ENCODE measurements at places on chromosomes 1 and 21.
A peak's percentile ranks its signal among the peaks of the same experiment; 100 is the strongest.

DNA sequence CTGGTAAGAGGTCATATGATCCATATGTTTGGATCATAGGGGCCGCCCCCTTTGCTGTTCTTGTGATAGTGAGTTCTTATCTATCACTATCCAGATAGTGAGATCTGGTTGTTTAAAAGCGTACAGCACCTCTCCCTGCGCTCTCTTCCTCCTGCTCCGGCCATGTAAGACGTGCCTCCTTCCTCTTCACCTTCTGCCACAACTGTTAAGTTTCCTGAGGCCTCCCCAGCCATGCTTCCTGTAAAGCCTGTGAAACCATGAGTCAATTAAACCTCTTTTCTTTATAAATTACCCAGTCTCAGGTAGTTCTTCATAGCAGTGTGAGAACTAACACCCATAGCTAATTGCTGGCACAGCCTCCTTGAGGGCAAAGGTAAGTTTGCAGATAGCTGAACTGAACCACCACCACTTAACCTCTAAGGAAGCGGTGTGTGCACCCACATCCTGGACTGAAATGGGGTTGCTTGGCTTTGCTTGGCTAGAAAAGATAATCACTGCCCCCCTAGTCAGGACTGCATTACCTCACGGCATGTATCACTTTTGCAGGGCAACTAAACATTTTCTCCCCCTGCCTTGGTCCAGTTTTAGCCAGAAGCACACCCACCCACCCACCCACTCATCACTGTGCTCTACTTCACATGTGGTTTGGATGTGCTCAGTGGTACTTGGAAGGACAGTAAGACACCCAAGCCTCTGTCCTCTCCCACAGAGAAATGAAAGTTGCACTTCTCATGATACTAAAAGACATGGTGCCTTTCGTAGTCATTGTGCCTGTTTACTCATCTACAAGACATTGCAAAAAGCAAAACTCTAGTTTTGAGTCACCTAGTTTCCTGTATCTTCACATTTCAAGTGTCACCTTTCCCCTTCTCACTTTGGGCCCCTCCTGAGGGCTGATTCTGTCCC is 23.1 kb upstream of the PTAFR start:
- DNase-seq, result no peak

GRCh38 chr1:65994223-65994622 is 201.5 kb downstream of the PDE4B start:
- no peak for DNase-seq

DNA sequence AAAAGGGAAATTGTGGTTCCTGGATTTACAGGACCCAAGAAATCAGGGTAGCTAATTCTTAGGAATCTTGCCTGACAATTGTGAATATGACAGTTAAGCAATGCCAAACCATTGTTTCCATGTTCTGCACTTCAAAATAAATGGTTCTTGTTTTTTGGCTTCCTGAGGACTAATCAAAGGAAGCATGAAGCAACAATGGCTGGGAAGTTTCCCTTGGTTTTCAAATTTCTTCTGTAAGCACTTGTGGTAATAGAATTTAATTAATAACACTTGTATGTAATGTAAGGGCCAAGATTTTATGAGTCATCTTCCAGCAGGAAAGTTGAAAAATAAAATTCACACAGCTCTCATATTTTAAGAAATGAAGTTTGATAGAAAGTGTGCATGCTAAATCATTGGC is 31.7 kb downstream of the JAM2 start:
- DNase-seq, result peak; percentile 2

- no peak for DNase-seq
These were observed 12.8 kb upstream of the RGS16 start for GRCh38 chr1:182617014-182617429.

DNA sequence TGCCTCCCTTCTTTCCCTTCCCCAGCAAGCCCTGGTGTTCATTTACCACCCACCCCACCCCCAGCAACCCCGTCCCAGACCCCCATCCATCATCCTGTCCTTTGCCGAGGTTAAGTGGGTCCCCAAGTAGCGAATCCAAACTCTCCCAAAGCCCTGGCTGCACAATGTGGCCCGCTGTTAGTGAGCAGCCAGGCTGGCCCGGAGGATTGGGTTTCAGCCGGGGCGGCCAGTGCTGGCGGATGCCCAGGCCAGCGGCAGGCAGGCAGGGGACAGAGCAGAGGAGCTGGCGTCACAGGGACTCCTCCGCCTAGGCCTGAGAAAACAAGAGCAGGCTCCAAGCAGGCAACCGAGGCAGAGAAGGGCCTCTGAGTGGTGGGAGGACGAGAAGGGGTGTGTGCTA is 61.4 kb downstream of the EPHB2 start:
- DNase-seq, result no peak

DNA sequence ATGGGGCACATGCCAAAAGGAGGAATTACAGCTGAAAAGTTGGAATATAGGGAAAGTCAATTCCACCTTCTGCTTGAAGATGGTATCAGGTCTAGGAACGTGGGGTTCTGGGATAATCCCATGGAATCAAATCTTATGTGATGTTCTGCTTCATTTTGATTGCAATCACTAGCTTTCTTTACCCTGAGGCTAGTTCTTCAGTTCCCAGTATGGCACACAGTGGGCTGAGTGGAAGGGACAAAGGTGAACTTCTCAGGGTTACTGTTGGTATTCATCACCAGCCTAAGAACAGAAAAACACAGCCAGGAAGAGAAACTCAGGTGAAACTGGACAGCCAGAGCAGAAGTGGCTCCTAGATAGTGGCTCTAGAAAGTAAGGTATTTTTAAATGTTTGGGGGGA is 117.8 kb downstream of the TNFSF18 start:
- no peak for DNase-seq

GRCh38 chr1:18633422-18634155 is 2.9 kb downstream of the PAX7 start:
- no peak for DNase-seq

DNA sequence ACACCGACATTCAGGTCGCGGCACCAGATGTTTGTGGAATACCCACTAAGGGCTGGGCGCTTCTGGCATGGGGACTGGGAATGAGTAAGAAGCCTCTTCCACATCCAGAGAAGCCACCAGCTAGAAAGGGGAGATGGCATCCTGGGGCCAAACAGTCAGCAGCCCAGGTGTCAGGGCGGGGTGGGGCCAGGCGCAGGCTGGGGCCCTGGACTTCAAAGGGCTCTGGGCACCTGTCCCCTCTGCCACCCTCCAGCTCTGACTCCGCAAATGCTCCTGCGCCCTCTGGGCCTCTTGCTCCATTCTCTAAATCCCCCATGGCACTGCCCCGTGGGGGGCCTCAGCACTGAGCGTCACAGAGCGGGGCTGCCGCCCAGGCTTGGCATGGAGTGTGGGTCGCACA is 70.4 kb downstream of the MEGF6 start:
- no peak for DNase-seq

- DNase-seq, result peak; percentile 18
These were observed 120.0 kb downstream of the GIPC2 start for GRCh38 chr1:78165816-78166215.

GRCh38 chr1:243917177-243917862 is 67.3 kb upstream of the AKT3 start:
- peak; percentile 94 for DNase-seq

DNA sequence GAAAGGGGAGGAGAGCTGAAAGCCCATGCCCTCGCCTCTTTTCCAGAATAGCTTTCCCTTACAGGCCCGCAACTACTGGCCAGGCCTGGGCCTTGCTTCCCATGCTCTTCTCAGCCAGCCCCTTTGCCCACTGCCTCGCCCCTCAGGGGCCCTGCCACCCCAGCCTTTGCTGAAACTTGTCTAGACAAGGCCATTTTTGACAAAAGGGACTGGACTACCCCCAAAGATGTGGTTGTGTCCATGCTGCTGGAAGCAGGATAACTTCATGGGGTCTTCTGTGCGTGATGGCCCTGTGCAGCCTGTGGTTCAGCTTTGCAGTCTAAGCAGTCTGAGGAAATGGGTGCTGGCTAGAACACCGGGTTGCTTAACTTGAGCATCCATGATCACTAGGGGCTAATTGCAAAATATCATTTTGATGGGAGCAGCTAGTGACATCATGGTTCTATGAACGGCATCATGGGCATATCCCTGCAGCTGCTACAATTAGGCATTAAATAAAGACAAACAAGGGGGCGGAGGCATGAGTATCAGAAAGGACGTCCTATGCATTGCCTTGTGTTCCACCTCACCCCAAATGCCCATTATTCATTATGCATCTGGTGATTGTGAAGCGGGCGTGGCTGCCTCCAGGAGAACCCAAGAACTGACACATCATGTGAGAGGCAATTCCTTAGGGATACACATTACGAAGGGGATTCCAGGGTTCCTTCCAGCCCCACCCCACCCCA is 36.8 kb downstream of the NTPCR start:
- DNase-seq, result no peak

GRCh38 chr1:147822292-147822691 is 61.9 kb upstream of the GJA5 start:
- DNase-seq, result peak; percentile 13

DNA sequence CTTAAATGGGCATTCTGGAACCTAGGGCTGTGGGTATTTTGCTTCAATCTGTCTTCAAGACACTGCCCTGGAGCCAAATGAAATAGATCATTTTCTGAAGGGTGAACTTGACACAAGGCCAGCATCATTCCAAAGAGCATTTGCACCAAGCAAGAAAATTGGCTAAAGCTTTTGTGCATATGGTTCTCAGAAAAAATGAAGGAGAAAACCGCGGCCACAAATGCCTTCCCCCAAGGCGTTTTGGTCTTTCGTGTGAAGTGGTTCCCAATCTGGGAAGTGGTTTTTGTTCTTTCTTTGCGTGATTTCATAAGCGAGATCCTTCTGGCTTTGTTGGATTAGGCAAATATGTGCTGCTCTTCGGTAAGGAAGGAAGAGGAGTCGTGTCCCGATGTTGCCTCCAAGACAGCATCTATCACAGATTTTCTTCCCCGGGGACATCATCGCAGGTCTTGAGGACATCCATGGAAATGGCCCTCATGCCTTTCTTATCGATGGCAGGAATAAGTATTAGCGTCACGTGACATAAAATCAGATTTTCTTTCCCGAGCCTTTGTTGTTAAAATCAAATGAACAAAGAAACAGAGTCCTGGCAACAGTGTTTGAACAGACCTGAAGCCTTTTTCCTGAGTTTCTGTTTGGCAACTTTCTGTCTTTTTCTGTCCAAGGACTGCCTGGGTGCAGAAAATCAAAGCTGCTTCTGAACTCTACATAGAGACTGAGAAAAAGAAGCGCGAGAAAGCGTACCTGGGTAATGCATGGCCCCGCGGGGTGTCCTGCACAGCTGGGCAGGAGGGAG is 31.0 kb downstream of the ATP5PO start:
- peak; percentile 75 for DNase-seq

GRCh38 chr21:44687671-44688070 is 5.7 kb upstream of the KRTAP12-1 start:
- DNase-seq, result no peak

DNA sequence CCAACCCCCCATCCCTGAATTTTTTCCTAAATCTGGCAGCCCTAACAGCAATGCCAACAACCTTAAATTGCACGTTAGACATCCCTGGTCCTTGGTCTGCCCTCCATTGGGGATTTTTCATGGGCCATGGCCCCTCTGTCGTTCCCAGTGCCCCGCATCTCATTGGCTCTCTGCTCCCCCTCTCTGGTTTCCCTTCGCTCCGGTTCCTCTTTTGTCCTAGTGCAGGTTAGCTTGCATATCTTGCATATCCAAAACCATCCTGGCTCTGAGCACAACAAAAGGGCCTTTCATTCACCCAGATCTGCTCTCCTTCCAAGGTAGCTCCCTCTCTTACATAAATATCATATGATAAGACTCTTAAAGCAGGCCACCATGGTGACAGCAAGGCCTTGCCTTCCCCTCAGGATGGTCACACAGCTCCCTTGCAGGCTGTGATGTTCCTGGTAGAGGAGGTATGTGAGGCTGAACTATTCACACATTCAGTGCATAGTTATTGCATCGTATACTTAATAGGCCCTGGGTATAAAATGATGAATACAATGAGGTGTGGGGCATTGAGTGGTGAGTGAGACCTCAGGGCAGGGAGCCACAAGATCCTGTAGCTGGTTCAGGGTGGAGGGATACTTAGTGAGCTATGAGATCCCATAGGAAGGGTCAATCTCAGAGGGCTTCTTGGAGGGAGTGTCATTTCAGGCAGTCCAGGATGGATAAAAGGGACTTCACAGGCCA is 45.2 kb downstream of the TENT5C start:
- no peak for DNase-seq

GRCh38 chr1:33137800-33138199 is 44.0 kb downstream of the TRIM62 start:
- peak; percentile 42 for DNase-seq

- no peak for DNase-seq
These were observed 8.1 kb downstream of the ARF1 start for GRCh38 chr1:228090613-228091081.

DNA sequence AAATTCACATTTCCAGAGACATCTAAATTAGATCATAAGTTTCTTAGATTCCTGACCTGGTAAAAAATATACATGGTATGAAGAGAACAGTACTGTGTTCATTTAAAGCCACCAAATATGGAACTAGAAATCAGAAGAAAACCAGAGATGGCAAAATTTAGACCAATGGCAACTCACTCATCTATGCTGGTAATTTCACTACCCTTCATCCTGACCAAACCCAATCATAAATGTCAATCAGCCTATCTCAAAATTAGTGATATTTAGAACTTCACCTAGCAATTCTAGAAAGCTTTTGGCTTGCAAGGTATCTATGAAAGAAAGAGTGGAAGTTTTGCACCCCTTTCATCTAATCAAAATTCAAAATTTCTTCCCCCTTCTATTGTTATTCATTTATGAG is 107.7 kb downstream of the NIBAN1 start:
- DNase-seq, result no peak

GRCh38 chr21:45004059-45004422 is 64.2 kb downstream of the SLX9 start:
- DNase-seq, result no peak

- peak; percentile 67 for DNase-seq
These were observed 39.6 kb downstream of the MAP10 start for GRCh38 chr1:232844791-232845190.

DNA sequence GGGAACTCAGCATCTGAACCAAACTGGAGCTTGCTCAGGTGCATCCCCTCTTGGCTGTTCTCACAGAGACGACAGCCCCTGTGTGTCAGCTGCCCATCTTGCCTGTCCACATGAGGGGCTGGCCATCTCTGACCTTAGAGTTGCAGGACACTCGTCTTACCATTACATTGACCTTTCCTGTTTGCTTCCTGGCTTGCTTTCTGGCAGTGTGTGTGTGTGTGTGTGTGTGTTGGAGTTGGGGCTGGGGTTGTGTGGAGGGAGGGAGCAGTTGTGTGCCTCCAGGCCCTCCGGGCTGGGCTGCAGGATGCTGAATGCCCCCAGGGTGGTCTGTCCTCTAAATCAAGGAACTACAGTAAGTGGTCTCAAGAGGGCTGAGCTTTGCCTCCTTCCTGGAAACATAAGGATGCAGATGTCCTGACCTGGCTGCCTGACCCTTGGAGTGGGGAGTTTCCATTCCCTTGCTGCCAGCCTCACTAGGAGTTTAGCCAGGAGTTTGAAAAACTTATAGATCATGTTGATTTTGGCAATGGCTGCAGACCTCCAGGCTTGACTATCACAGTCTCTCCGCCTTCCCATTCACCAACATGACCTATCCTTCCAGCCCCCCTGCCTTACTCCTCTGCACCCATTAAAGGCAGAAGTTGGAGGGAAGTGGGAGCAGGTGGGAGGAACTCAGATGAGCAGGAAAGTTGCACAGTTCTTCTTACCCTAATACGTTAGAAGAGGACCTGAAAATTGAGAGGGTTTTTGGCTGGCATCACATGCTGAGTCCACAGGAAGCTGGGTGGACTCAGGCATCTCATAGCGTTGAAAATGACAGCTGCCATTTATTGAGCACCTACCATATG is 19.0 kb downstream of the RASSF5 start:
- no peak for DNase-seq

- DNase-seq, result no peak
These were observed 194.0 kb downstream of the NRIP1 start for GRCh38 chr21:14870853-14871149.

GRCh38 chr1:28247612-28248272 is 11.6 kb upstream of the SESN2 start:
- DNase-seq, result no peak

Measured in EL (cell line).